ENCODE measurements at places on chromosomes 5 and 9. TPM values are rescaled to one million over a fixed set of nuclear protein-coding genes. Genes with fewer than 3 reads are reported as not detected.

OLFML2A gene
- 20.6 TPM for polyA plus RNA-seq

PCDHGA12 gene
- polyA plus RNA-seq = 1.5 TPM

SV2C gene
- 0.31 TPM for polyA plus RNA-seq

GALNT10 gene
- polyA plus RNA-seq = 25.9 TPM

NKD2 gene
- 29.6 TPM for polyA plus RNA-seq

CCDC180 gene
- 13.5 TPM for polyA plus RNA-seq

TSLP gene
- 0.07 TPM for polyA plus RNA-seq

DNAJC18 gene
- 24.2 TPM for polyA plus RNA-seq

PTGS1 gene
- polyA plus RNA-seq = 3.3 TPM

TEX48 gene
- polyA plus RNA-seq = not detected

SNCB gene
- polyA plus RNA-seq = 0.42 TPM

PCDHB16 gene
- polyA plus RNA-seq = 5.0 TPM

BTNL3 gene
- polyA plus RNA-seq = not detected

PCDHGA1 gene
- 0.92 TPM for polyA plus RNA-seq

DDX4 gene
- not detected for polyA plus RNA-seq

SAPCD2 gene
- polyA plus RNA-seq = 6.6 TPM

Measured in renal cortex interstitium (tissue), 15 donors.